Lower lobe of right lung (tissue), 2 donors: ENCODE measurements at places on chromosomes 11 and 22.

DNA sequence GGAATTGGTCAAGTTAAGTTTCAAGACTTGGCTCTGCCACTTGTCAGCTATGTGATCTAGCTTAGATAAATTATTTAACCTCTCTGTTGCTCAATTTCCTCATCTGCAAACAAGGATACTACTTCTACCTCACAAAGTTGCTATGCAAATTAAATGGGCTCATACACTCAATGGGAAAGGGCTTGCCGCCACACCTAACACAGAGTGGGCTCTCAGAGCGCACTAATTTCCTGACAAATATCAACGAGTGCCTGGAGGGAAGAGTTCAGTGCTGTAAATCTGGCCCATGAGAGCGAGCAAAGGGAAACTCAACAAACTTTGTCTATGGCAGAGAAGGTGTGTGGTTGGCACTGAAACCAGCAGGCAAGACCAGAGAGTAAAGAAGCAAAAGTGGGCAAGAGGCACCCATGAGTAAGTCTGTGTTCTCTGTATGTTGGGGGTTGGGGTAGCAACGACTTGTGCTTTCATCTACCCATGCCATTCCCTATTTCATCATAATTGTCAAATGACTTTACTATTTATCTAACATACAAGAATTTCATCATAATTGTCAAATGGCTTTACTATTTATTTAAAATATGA is 60.7 kb upstream of the PHF21A start:
- DNase-seq, result no peak

DNA sequence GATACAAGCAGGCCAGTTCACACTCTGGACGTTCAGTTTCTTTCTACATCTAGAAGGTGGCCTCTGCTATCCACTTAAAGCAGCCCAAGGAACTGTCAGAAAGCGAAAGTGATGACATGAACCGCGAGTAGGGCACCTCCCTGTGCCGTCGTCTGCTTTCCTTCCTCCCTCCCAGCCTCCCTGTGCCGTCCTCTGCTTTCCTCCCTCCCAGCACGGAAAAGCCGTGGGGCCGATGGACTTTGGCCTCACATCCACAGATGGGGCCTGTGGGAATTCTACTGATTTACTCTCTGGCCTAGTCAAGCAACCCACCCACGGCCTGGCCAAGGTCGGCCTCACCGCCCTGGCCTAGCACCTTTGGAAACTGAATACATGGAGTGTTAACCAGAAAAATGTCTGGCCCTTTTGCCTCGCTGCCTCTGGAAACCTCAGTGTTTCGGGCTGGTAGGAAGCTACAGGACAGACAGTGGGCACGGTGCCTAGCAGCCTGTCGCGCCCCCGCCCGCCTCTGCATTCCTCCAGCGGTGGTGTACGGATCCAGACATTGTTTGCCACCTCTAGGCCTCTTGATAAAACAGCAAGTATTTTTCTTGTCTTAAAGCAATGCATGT is 14.2 kb downstream of the PEX26 start:
- no peak for DNase-seq

DNA sequence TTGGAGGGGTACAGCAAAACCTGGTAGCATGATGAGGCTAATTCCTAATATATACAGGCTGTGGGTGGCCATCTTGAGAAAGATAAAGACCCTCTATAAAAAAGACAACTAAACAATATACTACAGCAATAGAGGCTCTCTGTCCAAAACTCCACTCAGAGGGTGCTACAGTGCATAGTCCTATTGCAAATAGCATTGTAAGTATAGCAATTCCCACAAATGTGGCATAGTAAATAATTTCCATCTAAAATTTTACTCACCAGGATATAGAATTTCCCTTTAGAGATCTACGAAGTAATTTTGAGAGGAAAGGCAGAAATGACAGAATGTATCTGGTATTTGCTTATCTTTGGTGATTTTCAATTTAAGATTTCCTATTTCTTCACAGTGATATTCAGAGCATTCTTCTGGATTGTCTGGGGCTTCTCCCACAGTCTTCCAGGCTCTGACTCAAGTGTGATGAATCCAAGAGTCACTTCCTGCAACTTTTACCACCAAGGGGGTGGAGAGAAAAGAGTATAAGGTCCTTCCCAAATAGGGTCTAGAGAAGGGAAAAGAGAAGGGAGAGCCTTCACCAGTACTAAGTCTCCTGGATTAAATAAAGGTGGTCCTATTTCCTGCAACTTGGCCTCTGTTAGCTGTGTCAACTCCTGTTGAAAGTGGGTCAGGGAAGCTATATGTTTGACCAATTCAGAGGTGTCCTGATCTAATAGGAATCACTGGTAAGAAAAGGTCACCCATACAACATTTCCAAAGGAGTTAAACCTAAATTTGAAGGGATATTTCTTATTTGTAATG is 1054.7 kb upstream of the CNTN5 start:
- DNase-seq, result no peak

DNA sequence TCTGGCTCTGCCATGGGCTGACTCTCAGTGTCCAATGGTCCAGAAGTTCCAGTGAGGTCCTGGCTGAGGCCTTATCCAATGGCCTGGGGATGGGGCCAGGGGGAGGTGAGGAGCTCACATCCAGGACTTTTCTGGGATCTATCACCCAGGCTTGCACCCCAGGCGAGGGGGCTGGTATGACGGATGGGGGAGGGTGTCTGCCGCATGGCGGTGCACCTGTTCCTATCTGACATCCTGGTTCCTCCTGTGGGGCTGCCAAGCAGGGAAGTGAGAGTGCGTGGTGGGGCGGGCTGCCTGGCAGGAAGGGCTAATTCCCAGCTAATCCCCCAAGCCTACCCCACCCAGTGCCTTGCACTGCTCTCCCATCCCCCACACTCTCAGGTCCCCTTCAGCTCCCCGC is 102.1 kb downstream of the NECTIN1 start:
- no peak for DNase-seq

GRCh38 chr22:24553597-24554312 is 1.2 kb downstream of the GUCD1 start:
- DNase-seq, result no peak

GRCh38 chr11:114082767-114083181 is 23.3 kb downstream of the ZBTB16 start:
- peak; percentile 60 for DNase-seq

DNA sequence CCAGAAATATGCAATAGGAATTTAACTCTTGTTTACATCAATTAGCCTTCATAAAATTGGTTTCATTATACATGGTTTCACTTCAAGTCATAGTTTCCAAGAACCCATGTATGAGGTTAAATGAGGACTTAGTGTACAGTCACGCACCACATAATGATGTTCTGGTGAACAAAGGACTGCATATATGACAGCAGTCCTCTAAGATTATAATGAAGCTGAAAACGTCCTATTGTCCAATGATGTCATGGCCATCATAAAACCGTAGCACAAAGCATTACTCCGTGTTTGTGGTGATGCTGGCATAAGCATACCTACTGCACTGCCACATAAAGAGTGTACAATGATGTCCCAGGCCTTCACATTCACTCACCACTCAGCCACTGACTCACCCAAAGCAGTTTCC is 31.1 kb downstream of the SMCO4 start:
- DNase-seq, result no peak

DNA sequence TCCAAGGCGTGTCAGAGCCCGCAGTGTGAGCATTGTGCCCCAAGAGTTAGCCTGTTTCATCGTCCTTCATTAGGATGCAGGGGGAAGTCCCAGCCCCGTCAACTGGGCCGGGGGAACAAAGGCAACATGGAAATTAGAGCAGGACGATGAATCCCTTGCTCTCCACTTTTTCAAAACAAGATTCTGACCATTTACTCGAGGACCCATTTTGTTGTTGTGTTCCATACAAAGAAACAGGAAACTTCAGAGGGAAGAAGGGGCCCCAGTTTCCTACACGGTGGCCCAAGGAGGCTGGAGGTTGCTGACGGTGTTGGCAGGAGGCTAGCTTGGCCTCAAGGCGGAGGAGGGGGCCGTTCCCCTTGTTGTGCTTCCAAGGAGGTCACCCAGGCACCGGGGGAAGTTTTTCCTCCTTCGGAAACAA is 44.0 kb upstream of the SLC1A2 start:
- no peak for DNase-seq

GRCh38 chr11:35558513-35558912 is 33.1 kb upstream of the PAMR1 start:
- DNase-seq, result no peak

GRCh38 chr22:18078329-18079041 is 695 bp downstream of the PEX26 start:
- peak; percentile 70 for DNase-seq

- DNase-seq, result peak; percentile 66
Measured at GRCh38 chr11:120985718-120986569, 38.0 kb upstream of the TBCEL start.

- no peak for DNase-seq
Measured at GRCh38 chr22:24325105-24325757, 54.6 kb downstream of the SPECC1L start.

DNA sequence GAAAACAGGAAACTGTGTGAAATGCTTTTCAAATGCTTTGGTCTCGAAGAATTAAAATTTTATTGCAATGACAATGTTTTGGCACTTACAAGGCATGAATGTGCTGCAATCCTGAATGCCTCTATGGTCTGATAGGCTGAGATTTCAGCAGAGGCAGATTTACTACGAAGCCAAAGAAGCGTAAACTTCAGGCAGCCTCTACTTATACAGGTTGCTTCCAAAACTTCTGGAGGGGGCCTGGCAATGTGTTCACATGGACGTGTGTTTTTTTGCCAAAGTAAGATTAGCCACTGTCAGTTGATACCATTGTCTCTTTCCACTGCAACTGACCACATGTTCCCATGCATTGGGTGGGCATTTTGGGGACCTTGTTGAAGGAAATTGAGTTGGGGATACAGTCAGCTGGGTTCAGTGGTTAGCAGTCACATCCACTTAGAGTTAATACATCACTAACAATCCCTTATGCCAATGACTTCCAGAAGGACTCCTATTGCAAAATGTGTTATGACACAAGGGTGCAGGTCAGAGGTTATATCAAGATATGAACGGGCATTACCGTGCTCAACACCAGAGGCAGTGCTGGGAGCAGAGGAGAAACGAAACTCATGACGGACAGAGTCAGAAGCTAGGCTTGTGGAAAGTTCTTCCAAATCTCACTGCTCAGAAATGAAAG is 48.8 kb downstream of the ABTB2 start:
- peak; percentile 58 for DNase-seq

DNA sequence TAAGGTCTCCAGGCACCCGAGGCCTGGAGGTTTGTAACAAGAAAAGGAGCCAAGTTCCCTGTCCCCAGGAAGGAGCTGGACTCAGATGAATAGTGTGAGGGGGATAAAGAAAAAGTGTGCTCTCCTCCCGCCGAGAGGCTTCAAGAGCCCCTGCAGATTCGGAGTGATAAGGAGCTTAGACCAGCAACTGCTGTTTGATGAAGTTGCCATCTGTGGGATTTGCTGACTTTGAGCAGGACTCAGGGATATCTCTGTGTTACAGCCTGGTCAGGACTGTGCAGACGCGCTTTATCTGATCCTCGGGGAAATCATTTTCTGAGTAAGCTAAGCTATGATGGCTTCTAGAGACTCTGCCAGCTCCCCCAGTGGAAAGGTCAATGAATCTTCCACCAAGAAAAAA is 1017.0 kb downstream of the TBC1D22A start:
- DNase-seq, result no peak

GRCh38 chr11:68081691-68082090 is 39.5 kb downstream of the CHKA start:
- DNase-seq, result no peak

- DNase-seq, result no peak
Measured at GRCh38 chr11:133917921-133918607, 38.7 kb downstream of the IGSF9B start.

- DNase-seq, result no peak
Measured at GRCh38 chr11:111230122-111230465, 15.4 kb upstream of the POU2AF2 start.

- no peak for DNase-seq
Measured at GRCh38 chr22:17268501-17269223, 49.4 kb upstream of the ADA2 start.

GRCh38 chr22:44721213-44721612 is 19.2 kb downstream of the PRR5 start:
- DNase-seq, result no peak

DNA sequence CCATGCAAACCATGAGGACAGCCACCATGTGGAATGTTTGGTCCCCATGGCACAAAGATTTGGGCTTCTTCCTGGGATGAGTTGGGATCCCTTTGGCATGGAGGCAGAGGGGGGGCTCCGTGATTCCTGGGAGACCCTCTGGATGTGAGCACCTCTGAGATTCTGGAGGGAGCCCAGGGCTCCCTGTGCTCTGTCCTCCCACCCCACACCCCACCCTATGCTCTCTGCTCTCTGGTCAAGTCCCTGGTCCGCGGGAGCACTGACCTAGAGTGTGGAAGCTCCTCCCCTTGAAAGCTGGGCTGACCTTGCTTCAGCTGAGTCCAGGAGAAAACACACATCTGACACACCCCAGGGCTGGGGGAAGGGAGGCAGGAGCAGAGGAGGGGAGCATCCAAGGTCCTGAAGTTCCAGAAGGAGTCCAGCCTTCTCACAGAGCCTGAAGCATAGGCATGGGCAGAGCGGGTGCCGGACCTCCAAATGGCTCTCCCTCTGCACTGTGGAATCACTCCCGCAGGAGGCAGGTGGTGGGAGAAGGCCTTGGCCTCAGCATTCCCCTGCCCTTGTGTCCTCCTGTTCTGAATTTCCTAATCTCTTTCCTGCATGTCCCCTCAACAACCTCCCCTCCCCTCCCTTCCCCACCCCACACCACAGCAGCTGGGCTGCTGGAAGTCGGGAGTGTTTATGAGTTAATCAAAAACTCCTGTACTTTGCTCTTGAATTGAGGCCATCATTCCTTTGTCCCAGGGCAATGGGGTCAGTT is 25.7 kb upstream of the OAF start:
- no peak for DNase-seq

- DNase-seq, result no peak
Measured at GRCh38 chr11:61785837-61786402, 6.5 kb downstream of the TMEM258 start.

- no peak for DNase-seq
Measured at GRCh38 chr11:69157156-69157821, 1.6 kb downstream of the SMIM38 start.

- DNase-seq, result no peak
Measured at GRCh38 chr11:8772571-8773519, 90.3 kb downstream of the RPL27A start.

DNA sequence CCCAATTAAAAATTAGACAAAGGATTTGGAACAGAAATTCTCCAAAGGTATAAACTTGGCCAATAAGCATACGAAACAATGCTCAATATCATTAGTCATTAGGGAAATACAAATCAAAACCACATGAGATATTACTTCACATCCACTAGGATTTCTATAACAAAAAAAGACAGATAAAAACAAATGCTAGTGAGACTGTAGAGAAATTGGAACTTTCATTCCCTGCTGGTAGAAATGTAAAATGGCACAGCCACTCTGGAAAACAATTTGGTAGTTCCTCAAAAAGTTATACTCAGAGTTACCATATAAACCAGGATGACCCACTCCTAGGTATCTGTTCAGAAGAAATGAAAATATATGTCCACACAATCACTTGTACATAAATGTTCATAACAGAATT is 71.6 kb downstream of the RPL27A start:
- no peak for DNase-seq

- DNase-seq, result no peak
Measured at GRCh38 chr22:25205847-25206246, 6.2 kb downstream of the CRYBB3 start.

GRCh38 chr11:129268371-129268770 is 76.2 kb upstream of the ARHGAP32 start:
- DNase-seq, result no peak

GRCh38 chr22:17897426-17897825 is 123.2 kb upstream of the BID start:
- no peak for DNase-seq

- no peak for DNase-seq
Measured at GRCh38 chr11:82858133-82858532, 42.1 kb downstream of the PRCP start.
